Left ventricle myocardium inferior (tissue), 1 donor: ENCODE measurements at places on chromosomes 5 and 9. TPM values are rescaled to one million over a fixed set of nuclear protein-coding genes. Genes with fewer than 3 reads are reported as not detected.

Gene SETX
- 23.3 TPM for total RNA-seq

DNA sequence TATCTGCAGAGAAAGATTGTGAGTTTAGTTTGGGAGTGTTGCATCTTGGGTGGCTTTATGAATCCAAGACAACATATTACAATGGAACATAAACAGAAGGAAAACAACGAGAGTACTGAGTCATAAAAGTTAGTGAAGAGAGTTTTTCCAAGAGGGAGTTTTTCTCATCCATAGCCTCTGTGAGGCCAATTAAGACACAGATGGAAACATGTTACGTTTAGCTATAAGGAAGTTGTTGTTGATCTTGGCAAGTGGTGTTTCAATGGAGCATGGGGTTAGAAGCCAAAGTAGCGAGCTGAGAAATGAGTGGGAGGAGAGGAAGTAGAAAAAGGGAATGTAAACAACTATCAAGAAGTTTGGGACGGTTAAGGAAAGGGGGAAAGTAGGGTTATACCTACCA, 53.3 kb upstream of the SPATA31D4 start:
- H3K4me3 ChIP-seq = no peak overlapping the region
- H3K4me1 ChIP-seq = peaks cover 12% of the 10 kb centered on the region
- DNase-seq = no peak
- H3K27me3 ChIP-seq = no peaks in the 10 kb centered on the region
- peak overlapping the region; percentile 62 for H3K27ac ChIP-seq

Gene PDE8B
- total RNA-seq = 5.9 TPM

- H3K27ac ChIP-seq = peak overlapping the region; percentile 7
- no peak for DNase-seq
- no peak overlapping the region for H3K4me3 ChIP-seq
- H3K36me3 ChIP-seq = no peaks in the 10 kb centered on the region
- H3K27me3 ChIP-seq = no peaks in the 10 kb centered on the region
- no peaks in the 10 kb centered on the region for H3K4me1 ChIP-seq
Observed at GRCh38 chr9:90872835-90873294, 71.2 kb downstream of the SYK start.

DNA sequence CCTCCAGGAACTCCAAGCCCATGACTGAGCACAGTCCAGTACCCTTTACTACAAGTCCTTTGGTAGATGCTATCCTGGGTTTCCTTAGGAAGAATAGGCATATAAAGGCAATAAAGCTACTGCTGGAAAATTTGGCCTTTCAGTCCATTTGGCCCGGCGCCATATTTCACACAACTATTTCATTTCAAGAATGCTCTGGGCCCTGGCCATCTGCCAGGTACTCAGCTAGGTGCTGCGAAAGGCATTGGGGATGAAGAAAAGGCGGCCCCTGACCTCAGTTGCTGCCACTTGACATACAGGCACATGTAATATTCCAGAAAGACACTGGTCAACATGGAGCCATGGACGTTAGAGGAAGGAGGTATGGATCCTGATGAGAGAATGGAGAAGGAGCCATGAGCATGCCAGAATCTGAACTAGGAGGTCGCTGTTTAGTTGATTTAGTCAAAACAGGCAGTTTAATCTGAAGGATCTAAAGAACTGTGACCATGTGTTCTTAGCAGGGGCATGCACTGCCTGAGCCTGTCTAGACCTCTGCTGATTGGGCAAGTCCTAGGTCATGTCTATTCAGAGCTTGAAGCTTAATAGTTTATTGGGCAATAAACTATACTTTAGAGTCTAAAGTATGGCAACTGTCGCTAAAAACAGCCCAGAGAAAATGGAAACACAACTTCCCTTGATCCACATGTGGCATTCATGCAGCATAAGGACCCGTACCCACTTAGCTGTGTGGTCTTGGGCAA, 149.3 kb downstream of the MELK start:
- H3K4me1 ChIP-seq = no peaks in the 10 kb centered on the region
- no peak overlapping the region for H3K27ac ChIP-seq
- H3K27me3 ChIP-seq = peaks cover 72% of the 10 kb centered on the region
- H3K36me3 ChIP-seq = no peaks in the 10 kb centered on the region

- no peak overlapping the region for H3K4me3 ChIP-seq
- H3K4me1 ChIP-seq = peaks cover 60% of the 10 kb centered on the region
- DNase-seq = no peak
Observed at GRCh38 chr9:123925819-123926218, 4.1 kb downstream of the DENND1A start.

Gene HDHD3
- total RNA-seq = 8.9 TPM

Gene ZNF354C
- total RNA-seq = 5.2 TPM

DNA sequence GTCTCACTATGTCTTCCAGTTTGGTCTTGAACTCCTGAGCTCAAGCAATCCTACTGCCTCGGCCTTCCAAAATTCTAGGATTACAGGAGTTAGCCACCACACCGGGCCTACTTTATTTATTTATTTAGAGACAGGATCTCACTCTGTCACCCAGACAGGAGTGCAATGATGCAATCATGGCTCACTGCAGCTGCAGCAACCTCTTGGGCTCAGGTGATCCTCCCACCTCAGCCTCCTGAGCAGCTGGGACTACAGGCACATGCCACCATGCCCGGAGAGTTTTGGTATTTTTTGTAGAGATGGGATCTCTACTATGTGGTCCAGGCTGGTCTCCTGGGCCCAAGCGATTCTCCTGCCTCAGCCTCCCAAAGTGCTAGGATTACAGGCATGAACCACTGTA, 32.8 kb downstream of the PHAX start:
- no peaks in the 10 kb centered on the region for H3K4me1 ChIP-seq
- H3K36me3 ChIP-seq = no peaks in the 10 kb centered on the region
- DNase-seq = no peak

Gene CCNJL
- total RNA-seq = 6.5 TPM

GRCh38 chr5:109805883-109806282, 116.2 kb downstream of the MAN2A1 start:
- no peak overlapping the region for H3K4me3 ChIP-seq
- no peak for DNase-seq
- H3K4me1 ChIP-seq = peaks cover 3% of the 10 kb centered on the region

Gene IL33
- 27.1 TPM for total RNA-seq

Gene SLC6A7
- not detected for total RNA-seq

- no peaks in the 10 kb centered on the region for H3K4me1 ChIP-seq
- no peaks in the 10 kb centered on the region for H3K27me3 ChIP-seq
- H3K4me3 ChIP-seq = no peak overlapping the region
- no peaks in the 10 kb centered on the region for H3K36me3 ChIP-seq
Observed at GRCh38 chr9:85163415-85163814, 493.9 kb downstream of the NTRK2 start.

GRCh38 chr5:123610209-123610608, 98.2 kb downstream of the CSNK1G3 start:
- H3K4me3 ChIP-seq = no peak overlapping the region
- H3K27me3 ChIP-seq = no peaks in the 10 kb centered on the region
- peaks cover 14% of the 10 kb centered on the region for H3K36me3 ChIP-seq

DNA sequence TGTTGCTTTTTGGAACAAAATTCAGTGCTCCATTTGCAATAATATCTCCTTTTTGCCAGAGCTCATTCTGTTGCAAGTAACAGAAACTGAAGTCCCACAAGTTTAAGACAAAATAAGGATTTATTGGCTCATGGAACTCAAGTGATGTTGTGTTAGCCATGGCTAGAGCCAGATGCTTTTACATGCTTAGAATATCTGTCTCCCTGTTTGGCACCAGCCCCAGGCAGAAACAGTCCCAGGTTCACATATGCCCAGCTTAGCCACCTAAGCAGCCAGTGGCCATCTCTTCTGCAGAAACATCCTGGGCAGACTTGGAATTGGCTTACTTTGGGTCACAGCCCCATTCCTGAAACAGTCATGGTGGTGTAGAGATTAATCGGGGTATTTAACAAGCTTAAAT, 540.9 kb upstream of the SGCD start:
- peak; percentile 20 for DNase-seq
- no peaks in the 10 kb centered on the region for H3K36me3 ChIP-seq
- H3K27me3 ChIP-seq = no peaks in the 10 kb centered on the region
- peaks cover 13% of the 10 kb centered on the region for H3K4me1 ChIP-seq

- no peaks in the 10 kb centered on the region for H3K27me3 ChIP-seq
- H3K4me3 ChIP-seq = no peak overlapping the region
- no peaks in the 10 kb centered on the region for H3K4me1 ChIP-seq
- no peak for DNase-seq
- H3K36me3 ChIP-seq = no peaks in the 10 kb centered on the region
- no peak overlapping the region for H3K27ac ChIP-seq
Observed at GRCh38 chr5:45376417-45376816, 319.8 kb downstream of the HCN1 start.

DNA sequence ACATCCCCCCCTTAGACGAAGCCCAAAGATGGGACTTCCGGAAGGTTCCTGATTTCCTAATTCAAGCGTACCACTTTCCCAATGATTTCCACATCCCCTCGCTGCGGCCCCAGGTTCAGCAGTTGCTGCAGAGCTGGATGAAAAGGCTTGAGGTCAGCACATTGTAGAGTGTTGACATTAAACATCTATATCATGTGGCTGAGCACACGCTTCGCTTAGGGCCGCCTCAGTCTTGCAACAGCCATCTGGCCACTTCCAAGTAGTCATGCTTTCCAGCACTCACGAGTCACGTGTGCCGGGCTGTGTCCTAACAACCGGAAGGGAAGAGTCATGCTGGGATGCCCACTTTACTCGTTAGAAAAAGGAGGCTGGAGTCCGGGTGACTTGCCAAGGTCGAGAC, 340.6 kb upstream of the IRX4 start:
- no peak overlapping the region for H3K27ac ChIP-seq
- no peak overlapping the region for H3K4me3 ChIP-seq
- no peaks in the 10 kb centered on the region for H3K4me1 ChIP-seq
- H3K36me3 ChIP-seq = no peaks in the 10 kb centered on the region
- no peak for DNase-seq

Gene ATP10B
- total RNA-seq = not detected

- no peaks in the 10 kb centered on the region for H3K27me3 ChIP-seq
- H3K27ac ChIP-seq = no peak overlapping the region
- H3K4me1 ChIP-seq = peaks cover 18% of the 10 kb centered on the region
- DNase-seq = no peak
Observed at GRCh38 chr5:116651653-116652052, 77.0 kb upstream of the SEMA6A start.

DNA sequence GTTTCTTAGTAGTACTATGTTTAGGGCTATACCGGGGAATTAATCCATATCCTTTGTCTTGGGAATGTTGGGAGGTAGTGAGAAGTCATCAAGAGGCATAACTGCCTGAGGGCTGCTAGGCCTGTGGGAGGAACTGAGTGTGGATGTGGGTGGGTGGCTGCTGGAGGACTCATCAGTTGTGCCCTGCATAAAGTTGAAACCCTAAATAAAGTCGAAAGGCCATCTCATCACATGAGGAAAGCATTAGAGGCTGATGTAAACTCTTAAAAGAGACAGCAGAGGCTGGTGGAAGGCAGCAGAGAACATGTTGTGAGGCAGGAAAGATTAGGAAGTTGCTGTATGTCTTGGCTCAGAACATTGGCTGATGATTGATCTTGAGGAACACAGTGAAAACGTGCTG, 143.8 kb downstream of the MAST4 start:
- H3K36me3 ChIP-seq = no peaks in the 10 kb centered on the region
- H3K27ac ChIP-seq = peak overlapping the region; percentile 41
- H3K4me3 ChIP-seq = no peak overlapping the region
- DNase-seq = no peak
- peaks cover 64% of the 10 kb centered on the region for H3K4me1 ChIP-seq
- no peaks in the 10 kb centered on the region for H3K27me3 ChIP-seq

DNA sequence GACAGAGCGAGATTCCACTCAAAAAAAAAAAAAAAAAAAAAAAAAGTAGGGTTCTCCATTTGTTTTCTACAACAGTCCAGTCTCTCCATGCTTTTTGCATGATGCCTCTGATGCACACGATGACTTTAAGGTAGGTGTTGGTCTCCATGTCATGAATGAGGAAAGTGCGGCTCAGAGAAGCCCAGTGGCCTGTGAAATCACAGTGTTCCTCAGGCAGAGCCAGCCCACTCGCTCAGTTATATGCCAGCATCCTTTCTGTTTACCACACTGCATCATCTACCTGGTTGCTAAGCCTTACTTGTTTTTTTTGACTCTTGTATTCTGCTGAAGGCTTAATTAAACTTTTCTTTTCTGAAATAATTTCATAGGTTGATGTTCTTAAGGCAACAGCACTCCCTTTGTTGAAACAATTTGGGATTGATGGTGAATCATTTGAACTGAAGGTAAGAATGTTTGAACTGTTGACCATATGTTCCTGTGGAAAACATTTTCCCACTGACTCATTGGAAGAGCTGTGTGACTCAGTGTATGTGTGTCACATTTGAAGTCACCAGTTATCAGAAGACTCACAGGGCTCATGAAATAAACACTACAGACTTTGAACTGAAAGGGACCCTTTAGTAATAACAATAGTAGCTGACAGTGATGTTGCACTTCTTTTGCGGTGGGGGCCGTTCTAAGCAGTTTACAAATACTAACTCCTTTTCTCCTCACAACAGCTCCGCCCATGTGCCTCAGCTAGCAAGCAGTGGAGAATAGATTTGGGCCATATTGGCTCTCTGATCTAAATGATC, 40.2 kb downstream of the RCL1 start:
- H3K4me3 ChIP-seq = no peak overlapping the region
- H3K36me3 ChIP-seq = peaks cover 5% of the 10 kb centered on the region
- no peak overlapping the region for H3K27ac ChIP-seq
- no peak for DNase-seq
- no peaks in the 10 kb centered on the region for H3K27me3 ChIP-seq
- H3K4me1 ChIP-seq = peaks cover 16% of the 10 kb centered on the region

DNA sequence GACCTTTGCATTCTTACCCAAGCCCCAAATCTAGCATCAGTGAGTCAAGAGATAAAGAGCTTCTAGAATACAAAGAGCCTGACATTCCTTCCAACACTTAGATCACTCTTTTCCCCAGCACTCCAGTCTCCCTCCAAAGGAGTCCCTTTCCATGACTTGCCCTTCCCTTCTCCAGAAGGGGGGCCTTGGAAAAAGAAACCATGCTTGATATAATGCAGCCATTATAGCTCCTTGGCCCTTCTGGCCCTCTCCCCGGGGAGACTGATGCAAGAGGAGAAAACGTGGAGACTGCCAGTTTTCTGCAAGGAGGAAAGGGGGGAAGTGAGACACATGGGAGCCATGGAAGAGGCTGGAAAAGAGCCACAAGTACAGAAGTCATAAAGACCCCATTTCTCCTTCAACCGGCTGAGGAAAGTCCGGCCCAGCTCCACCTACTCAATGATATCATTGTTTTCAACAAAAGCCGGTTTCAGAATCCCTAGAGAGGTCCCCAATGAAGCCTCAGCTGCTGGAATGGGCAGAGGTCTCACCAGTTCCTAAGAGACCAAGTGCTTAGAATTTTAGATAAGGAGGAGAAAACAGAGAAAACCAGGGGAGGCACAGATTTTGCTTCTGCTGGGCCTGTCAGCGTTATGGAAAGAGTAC, 29.0 kb downstream of the ADAM19 start:
- no peaks in the 10 kb centered on the region for H3K36me3 ChIP-seq
- H3K27me3 ChIP-seq = no peaks in the 10 kb centered on the region
- no peak overlapping the region for H3K4me3 ChIP-seq
- H3K4me1 ChIP-seq = peaks cover 92% of the 10 kb centered on the region
- H3K27ac ChIP-seq = peak overlapping the region; percentile 68

Gene ACTBL2
- total RNA-seq = not detected
